SW 1271 (cell line): ENCODE measurements at places on chromosomes 4 and X.
A peak's percentile ranks its signal among the peaks of the same experiment; 100 is the strongest.

DNA sequence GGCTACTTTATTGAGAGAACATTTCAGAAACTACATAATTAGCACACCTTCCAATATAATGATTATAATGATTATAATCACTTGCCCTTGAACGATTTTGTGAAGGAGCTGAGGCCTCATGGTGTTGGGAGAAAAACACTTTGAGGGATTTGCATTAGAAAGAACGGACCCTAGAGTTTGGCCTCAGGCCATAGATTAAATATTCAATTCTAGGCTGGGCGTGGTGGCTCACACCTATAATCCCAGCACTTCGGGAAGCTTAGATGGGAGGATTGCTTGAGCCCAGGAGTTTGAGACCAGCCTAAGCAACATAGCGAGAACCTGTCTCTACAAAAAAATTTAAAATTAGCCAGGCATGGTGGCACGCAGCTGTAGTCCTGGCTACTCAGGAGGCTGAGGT, 12.9 kb upstream of the PRKG2 start:
- DNase-seq: no peak

DNA sequence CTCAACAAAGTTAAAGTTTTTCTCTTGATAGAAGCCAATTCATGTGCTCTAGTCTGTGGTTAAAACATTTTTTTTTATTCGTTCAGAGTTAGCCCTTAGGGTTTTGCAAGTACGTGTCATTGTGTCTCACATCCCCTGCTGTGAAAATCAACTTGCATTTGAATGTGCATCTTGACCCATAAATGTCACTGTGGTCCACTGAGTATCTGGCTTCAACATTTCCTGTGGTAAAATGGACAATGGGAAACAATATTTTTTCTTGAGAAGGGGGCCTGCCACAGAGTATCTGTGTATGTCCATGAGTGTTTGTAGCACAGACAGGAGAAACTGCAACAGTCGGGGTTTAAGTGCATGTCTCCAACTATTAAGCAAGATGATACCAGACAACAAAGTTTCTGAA, 554.8 kb upstream of the TENM3 start:
- no peak for DNase-seq

DNA sequence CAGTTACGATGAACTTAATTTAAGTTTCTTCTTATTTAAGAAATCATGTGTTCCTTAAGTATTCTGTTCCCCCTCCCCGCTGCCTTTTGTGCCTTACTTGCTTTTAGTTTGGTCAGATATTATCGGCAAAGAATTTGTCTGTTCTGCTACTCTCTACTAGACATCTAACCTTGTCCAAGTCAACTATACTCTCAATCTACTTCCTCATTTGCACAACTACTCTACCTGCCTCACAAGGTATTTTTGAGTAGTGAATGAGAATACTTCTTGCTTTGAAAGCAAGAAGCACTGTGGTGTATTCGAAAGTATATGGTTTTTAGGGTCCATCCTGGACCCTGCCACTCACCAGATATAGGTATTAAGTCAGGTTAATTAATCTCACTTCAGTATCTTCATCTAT, 8.0 kb upstream of the KLHL5 start:
- no peak for DNase-seq

DNA sequence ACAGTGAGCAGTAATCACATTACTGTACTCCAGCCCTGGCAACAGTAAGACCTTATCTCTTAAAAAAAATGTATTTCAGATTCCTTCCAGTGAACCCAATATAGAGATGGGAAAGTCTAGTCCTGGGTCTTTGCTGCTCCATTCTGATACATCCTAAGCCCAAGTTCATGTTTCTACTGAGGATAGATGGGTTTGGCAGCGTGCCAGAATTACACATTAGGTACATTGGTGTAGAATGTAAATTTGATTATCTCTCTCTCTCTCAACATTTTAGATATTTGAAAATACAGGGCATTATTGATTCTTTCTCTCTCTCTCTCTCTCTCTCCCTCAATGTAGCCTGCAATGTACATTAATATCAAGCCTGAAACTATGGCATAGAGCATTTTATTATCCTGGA, 43.5 kb upstream of the ZNF330 start:
- DNase-seq: no peak

DNA sequence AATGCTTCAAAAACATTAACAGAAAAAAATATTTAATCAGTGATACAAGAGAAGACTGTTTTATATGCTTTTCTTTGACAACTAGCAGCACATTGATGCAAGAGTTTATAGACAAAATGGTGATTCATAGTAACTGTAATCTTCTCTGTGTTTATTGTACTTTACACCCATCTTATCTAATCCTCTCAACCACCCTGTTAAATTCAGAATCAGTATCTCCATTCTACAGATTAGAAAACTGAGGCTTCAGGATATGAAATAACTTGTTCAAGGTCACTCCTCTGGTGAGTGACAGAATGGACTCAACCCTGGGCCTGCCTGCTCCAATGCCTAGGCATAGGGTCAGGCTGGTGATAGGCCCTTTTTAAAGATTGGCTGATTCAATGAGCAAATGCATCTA, 26.1 kb upstream of the TMEM184C start:
- no peak for DNase-seq

DNA sequence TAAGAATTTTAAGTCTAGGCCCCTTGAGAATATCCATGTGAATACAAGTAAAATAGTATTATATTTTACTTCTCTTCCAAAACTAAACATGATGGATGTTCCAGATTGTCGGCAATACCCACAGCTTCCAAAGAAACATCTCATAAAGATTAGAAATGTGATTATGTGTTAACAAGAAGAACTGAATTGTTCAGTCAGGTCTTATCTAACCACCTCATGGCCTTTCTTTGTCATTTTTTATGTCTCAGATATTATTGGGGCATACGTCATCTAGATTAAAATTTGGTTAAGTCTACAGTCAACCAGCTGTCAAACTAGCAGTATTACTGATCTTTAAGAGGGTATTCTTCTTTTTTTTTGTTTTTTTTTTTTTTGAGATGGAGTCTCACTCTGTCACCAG, 10.0 kb downstream of the EPGN start:
- DNase-seq: no peak

- DNase-seq: no peak
Measured at GRCh38 chr4:40976343-40976742, 226.6 kb downstream of the NSUN7 start.

DNA sequence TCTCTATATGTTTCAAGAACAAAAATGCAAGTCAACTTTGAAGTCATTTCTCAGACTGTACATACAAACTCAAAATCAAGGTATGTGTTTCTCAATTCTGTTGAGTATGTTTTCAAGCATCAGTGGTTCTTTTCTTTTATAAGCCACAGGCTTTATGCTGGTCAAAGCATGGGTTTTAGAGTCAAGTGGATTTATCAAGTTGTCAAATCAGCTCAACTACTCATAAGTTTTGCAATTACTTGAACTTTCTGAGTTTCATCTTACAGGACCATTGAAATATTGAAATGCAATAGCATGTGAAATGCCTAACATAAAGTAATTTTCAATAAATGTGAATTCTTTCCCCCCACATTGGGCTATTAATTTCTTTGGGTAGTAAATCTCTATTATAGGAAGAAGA, 239.9 kb upstream of the DKK2 start:
- no peak for DNase-seq

DNA sequence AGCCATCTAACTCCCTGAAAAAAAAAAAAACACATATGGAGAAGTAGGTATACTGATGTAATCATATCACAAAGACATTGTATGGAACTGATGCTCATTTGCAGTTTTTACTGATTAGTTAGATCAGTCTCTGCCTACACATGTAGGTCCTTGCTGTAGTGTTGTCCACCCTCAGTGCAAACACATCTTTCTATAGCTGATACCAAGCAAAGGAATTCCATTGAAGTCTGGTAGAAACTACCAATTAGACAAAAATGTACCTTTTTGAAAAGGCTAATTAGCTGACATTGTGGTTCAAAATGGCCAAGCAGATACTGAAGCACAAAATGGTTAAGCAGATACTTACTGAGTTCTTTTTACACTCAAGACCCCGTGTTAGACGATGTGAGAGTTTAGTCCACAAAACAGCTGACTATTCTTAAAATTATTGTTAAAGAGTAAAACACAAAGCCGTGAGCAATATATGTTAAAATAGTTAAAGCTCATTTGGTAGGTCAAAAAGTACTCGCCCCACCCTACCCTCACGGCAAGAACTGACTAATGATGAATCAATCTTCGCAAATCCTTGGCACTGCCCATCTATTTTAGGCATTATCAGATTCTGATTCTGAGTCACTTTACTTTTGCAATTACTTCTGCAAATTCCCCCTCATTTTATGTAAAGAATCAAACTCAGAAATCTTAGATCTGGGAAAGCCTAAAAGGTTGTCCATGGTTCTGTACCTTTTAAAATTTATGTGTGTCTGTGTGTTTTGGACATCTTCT, 40.4 kb downstream of the COL4A6 start:
- peak; percentile 1 for DNase-seq

DNA sequence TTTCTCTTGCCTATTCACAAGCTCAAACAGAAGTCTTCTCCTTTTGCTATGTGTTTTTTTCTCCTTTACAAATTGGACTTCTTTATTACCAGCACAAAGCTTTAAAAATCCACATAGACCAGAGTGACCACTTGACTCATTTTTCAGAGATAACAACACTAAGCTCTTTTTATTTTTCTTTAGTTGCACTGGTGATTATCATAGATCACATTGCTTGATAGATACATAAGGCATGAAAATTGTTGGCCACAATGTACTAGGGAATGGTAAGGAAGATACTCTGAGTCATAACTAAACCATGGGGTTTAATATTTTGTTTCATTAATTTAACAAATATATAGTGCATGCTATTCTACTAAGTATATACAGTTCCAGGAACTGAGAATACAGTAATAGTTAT, 159.0 kb downstream of the GASK1B start:
- no peak for DNase-seq

GRCh38 chr4:66539745-66540144, 869.5 kb upstream of the EPHA5 start:
- DNase-seq: no peak

- no peak for DNase-seq
Measured at GRCh38 chr4:7781366-7781765, 158.3 kb downstream of the AFAP1 start.

GRCh38 chr4:17010426-17011087, 112.1 kb upstream of the LDB2 start:
- DNase-seq: no peak

- no peak for DNase-seq
Measured at GRCh38 chr4:6885953-6886557, 23.6 kb upstream of the TBC1D14 start.

- no peak for DNase-seq
Measured at GRCh38 chr4:74283614-74284013, 24.7 kb upstream of the EPGN start.
